ENCODE measurements at places on chromosomes 4 and X. TPM values are rescaled to one million over a fixed set of nuclear protein-coding genes. Genes with fewer than 3 reads are reported as not detected.

Gene NDST3
- total RNA-seq: not detected

Gene ARHGAP36
- not detected for total RNA-seq

Gene SCRG1
- total RNA-seq: not detected

Gene UBE2D3
- total RNA-seq: 488 TPM

Gene AREG
- total RNA-seq: 1.4 TPM

Gene TMEM187
- 3.8 TPM for total RNA-seq

Gene TMEM271
- not detected for total RNA-seq

Gene CXCL11
- not detected for total RNA-seq

Gene ADAMTS3
- total RNA-seq: not detected

Gene FGF16
- not detected for total RNA-seq

Gene SLC9B1
- total RNA-seq: 0.47 TPM

Gene GALNTL6
- total RNA-seq: not detected
